ENCODE measurements at places on chromosomes 3 and 15.

- no peak for DNase-seq
Observed at GRCh38 chr15:61700803-61701202, 359.4 kb downstream of the VPS13C start.

DNA sequence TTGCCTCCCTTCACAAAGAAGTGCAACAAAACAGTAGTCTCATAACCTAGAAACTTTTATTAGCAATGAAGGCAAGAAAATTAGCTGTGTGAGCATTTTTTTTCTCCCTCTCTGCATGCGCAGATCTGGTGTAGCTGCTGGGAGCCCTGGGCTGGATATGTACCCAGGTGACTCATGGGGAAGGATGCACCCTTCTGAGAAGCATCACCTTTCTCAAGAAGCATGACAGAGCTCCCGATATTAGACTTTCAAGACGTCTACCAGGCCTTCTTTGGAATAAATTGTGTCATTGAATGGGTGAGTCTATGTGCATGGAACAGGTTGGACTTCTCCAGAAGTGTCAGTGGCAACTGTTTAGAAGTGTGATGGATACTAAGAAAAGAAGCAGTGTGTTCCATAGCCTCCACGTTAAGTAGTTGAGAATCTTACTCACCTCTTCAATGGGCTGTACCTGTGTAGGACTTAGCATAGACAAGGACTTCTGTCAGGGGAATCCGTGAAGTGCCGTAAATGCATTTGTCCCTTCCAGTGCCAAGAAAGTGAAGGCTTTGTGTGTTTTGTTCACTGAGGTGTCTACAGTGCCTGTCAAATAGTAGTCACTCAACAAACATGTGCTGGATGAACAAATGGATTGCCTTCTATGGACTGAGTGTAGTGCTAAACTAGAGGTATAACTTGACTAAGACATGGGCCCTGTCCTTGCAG, 47.7 kb upstream of the RASGRP1 start:
- no peak for DNase-seq

GRCh38 chr15:86915811-86916331, 836.2 kb downstream of the AGBL1 start:
- no peak for DNase-seq

- DNase-seq = no peak
Observed at GRCh38 chr3:20503394-20504082, 317.5 kb upstream of the SGO1 start.

Measured in CD8-positive, alpha-beta memory T cell (primary cell).